ENCODE measurements at places on chromosomes 7 and 10.
A peak's percentile ranks its signal among the peaks of the same experiment; 100 is the strongest.

DNA sequence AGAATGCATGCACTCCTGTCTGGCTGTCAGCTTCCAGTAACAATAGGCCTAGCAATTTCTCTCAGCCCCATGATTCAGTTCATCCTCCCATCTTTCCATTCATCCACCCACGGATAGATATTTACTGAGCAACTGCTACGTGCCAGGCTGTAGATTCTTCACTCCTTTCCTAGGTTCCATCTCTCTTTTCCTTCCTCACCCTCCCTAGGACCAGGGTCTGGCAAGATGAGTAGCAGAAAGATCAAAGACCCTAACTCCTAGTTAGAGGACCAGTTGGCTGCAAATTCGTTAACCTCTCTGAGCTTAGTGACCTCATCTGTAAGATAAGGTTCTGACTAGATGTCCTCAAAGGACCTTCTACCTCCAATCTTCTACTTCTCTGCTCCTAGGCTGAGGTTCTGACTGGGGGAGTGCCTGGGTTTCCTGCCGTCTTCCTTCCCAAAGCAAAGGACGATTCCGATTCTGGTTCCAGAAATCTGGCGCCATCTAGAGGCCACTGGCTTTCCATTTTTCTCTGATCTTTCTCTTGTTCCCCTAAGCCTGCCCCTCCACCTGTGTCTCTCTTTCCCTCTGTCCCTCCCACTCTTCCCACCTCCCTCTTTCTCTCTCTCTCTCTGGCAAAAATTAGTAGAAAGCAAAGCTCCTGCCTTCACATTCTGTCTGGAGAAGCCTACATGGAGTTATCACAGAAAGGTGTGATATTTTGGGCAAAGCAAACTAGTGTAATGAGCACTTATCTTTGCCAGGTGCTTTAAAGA, 26.2 kb downstream of the TBATA start:
- peak; percentile 69 for DNase-seq

DNA sequence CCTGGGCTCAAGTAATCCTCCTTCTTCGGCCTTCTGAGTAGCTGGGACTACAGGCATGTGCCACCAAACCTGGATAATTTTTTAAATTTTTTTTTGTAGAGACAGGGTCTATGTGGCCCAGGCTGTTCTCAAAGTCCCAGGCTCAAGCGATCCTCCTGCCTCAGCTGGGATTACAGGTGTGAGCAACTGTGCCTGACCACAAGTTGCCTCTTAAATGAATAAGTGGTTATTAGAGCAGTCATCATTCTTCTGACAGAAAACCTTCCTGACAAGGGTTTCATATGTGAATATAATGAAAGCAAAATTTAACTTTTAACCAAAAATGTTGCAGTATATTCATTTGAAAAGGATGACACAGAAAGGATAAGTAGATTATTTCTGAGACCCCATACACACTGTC, 532.5 kb downstream of the GRM8 start:
- DNase-seq = no peak

- no peak for DNase-seq
These were observed 101.2 kb upstream of the ZNF746 start for GRCh38 chr7:149598721-149599308.

GRCh38 chr7:151381348-151382078, 28.3 kb downstream of the WDR86 start:
- peak; percentile 72 for DNase-seq

- no peak for DNase-seq
These were observed 38.6 kb downstream of the HACD1 start for GRCh38 chr10:17578603-17579002.

GRCh38 chr7:127983804-127984332, 47.4 kb downstream of the LRRC4 start:
- DNase-seq = no peak

- no peak for DNase-seq
These were observed 75.2 kb downstream of the PARD3 start for GRCh38 chr10:34739915-34740314.

DNA sequence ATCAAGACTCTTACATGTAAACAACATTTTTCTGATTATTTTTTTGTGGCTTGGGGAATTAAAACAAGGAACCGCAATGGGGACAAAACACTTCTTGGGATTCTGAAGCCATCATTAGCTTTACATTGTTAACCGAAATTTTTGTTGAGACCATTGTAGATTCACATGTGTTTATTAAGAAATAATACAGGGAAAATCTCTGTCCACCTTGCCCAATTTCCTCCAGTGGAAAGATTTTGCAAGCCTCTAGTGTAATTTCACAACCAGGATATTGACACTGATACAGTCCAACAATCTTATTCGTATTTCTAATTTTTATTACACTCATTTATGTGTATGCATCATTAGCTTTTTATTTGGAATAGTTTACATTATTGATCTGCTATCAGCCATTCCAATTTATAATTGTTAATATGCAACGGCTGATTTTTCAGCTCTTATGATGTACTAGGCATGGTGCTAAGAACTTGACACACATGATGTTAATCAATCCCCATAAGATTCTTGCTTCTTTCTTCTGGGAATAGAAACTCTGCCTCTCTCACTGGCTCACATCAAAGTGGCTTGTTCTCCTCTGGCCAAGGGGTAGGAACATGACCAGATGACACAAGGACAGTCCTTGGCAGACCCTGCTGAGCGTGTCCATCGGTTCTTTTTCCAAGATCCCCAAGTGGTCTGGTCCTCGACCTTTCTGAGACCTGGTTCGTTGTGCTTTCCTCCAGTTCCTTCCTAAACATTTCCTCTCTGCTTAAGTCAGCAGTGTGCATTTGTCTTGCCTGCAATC, 137.6 kb downstream of the ADAM12 start:
- DNase-seq = no peak

DNA sequence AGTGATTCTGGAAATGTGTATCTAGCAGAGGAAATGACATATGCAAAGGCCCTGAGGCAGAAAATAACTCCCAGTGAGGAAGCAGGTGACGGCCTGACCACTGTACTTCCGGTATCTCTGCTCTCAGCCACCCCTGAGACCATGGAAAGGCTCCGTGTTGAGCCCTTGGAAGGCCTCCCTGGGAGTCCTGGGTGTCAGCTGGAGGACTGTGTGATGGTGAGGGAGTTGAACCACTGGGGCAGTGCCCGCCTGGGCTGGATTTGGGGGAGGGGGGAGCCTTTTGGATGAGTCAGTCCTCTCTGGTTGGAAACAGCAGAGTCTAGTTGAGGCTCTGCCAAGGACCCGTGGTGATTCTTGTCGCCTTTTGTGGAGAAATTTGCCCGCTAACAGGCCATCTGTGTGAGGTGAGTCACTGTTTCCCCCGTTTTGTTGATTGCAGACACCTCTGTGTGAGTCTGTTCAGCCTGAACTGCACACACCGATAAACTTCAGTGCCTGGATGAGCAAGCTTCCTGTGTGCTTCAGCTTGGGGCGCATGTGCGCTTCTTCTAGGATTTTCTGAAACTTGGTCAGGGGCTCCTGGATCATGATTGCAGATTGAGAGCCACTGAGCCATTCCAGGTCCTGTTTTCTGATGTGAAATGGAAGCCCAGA, 98.6 kb downstream of the GRK5 start:
- peak; percentile 86 for DNase-seq

DNA sequence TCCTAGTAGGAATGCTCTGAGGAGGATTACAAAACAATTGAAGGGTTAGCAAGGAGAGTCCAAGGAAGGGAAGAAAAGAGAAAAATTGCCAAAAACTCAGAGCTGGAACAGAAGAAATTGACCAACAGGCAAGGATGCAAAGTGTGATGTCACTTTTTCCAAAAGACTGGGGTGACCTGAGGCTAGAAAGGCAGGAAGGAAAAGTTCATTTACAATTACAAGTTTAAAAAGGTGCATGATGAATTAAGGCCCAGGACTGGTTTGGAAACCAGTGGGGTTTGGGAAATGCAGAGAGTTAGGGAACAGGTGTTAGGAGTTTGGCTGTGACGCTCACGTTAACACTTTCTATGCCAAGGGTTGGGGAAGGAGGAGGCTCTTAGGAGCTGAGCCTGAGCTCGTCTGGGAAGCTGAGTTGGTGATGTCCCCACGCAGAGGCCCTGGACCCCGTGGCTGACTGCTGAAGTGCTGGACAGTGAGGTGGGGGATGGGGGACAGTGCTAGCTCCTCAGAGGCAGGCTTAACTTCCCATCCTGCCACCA, 92.6 kb upstream of the PODXL start:
- no peak for DNase-seq

GRCh38 chr7:8185926-8186683, 75.9 kb downstream of the ICA1 start:
- no peak for DNase-seq

DNA sequence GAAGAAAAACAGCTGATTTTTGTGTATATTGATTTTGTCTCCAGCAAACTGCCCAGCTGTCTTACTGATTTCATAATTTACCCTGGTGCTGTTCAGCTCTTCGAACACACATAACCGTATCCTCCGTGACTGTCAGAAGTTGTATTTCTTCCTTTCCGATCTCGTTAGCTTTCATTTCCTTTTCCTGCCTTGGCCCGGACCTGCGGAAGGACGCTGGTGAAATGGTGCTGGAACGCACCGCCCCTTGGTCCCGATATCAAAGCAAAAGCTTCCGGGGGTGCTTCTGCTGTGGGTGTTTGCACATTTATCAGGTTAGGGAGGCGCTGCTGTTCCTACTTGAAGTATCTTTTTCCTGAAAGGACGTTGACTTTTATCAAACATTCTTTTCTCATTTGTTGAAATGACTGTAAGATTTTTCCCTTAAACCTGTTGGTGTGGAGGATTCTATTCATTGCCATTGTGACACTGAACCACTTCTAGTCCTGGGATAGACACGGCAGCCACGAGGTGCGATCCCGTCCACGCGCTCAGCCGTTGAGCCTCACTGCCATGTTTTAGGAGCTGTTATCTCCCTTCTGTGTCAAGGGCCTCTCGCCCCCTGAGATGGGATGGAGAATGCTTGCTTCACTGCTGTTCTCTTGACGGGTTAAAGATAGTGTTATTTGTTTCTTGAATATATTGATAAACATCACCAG, 72.6 kb downstream of the FOXL3 start:
- peak; percentile 58 for DNase-seq

- DNase-seq = no peak
These were observed 62.7 kb downstream of the KAT6B start for GRCh38 chr10:74888962-74889661.

GRCh38 chr10:11218395-11218794, 200.7 kb downstream of the CELF2 start:
- no peak for DNase-seq
